ENCODE measurements at places on chromosomes 13 and 19.

DNA sequence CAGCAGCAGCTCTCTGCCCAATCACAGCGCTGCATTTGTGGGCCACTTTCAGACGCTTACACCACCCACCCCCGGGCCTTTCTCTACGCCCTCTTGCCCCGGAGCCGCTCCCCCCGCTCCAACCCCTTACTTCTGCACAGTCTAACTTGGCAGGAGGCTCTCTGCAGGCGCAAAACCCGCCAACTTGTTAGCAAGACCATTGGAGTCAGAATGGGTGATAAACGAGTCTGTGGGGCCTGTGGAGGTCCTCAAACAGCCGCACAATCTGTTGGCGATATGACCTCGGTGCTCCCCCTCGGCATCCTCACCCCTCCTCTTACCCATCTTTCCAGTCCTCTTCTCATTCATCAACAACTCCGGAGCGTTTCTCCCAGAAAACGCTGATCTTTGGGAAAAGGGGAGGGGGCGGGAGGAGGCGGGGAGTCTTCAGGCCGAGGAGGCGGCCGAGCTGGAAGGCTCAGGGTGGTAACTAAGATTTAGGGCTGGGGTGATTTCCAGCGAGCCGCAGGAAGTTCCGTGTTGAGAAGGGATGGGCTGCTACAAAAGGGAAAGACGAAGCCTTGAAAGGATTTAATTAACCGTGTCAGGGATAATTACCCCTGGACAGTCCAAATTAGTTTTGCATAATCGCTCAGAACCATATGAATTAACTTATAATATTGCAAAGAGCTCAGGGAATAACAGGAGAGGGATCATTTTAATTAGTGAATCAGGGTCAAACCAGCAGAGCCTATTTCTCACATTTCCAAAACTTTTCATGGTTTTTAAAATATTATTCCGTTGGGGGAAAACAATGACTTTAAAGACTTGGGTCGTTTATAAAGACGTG lies 4.1 kb downstream of the SOX21 start:
- DNase-seq: no peak

- peak; percentile 73 for DNase-seq
These were observed at the start of gene FREM2 for GRCh38 chr13:38686577-38687245. Gene FREM2 (plus strand): TSS chr13:38687077. CDS start chr13:38687345, 268 bp downstream.

GRCh38 chr19:1017115-1017905 lies 3.6 kb downstream of the TMEM259 start:
- DNase-seq: peak; percentile 55

- peak; percentile 1 for DNase-seq
These were observed 158.8 kb downstream of the NHLRC3 start for GRCh38 chr13:39196965-39197646.

DNA sequence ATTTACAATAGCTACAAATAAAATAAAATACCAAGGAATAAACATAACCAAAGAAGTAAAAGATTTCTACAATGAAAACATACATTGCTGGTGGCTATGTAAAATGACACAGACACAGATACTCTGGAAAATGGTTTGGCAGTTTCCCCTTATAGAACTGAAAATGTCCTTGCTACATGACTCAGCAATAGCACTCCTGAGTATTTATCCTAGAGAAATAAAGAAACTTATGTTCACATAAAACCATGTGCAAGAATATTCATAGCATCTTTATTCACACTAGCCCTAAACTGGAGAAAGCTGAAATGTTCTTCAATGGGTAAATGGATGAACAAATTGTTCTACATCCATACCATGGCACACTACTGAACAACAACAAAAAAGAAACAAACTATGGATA lies 100.2 kb upstream of the RFC3 start:
- no peak for DNase-seq
